Activated CD4-positive, alpha-beta T cell treated with anti-CD3 and anti-CD28 coated beads, Interleukin-10, Interleukin-2, amounts not matched to agents 100 ng/mL and 50 ng/mL, durations not matched to agents 16 hours and 8 hours (primary cell): ENCODE measurements at places on chromosomes 4 and X.
A peak's percentile ranks its signal among the peaks of the same experiment; 100 is the strongest.

- DNase-seq = no peak
These were observed 287.1 kb downstream of the ANK2 start for GRCh38 chr4:113336556-113336955.

DNA sequence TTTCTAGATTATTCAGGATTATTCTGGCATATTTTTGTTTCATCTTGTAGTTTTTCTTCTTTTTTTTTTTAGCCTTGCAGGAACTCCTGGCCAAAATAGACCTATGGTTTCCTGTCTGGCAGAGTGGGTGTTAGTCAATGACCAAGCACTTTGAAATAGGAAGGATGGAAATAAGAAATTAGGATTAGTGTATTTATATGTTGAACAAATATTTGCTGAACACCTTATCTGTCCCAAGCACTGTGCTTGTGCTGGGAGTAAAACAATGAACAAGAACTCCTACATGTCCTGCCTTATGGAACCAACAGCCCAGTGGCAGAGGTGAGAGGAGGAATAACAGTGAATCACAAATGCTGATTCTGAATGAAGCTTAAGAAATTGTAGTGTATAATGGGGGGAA is 4.5 kb downstream of the MMRN1 start:
- DNase-seq = no peak

DNA sequence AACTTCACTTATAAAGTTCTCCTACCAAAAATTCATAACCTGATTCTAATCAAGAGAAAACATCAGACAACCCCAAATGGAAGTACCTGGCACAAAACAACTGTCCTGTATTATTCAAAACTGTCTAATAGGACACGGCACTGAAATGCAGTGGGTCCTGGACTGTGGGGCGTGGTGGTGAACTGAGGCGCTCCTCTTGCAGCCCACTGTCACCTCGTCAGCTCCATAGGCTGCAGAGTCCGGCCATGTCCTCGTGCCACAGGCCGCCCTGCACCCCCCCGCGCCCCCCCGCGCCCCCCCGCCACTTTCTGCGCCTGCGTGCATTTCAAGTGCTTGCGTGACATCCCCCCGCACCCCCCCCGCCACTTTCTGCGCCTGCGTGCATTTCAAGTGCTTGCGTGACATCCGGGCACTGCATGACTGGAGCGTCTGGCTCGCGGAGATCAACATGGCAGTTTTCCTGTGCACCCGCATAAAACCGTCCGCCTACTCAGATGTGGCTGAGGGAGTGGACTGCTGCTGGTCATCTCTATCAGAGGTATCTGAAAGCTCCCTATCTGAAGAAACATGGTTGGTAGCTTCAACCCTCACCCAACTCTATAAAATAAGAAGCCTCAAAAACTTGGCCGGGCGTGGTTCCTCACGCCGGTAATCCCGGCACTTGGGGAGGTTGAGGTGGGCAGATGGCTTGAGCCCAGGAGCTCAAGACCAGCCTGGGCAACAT is 28.8 kb downstream of the ATXN3L start:
- DNase-seq = no peak

DNA sequence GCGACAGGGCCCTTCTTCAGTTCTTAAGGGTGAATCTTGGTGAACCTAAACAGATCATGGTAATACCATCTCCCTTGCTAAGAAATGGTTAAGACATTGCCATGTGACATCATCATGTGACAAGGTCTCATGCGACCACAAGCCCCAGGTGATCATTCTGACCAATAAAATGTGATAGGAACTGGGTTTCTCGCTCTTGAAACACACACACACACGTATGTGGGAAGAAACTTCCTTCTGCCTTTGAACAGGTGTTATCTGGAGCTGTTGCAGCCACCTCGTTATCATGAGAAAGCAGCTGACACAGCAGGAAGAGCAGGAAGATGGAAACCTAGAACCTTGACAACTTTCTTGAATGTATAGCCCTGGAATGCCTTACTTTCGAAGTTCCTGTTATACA is 10.2 kb downstream of the SOD3 start:
- no peak for DNase-seq

DNA sequence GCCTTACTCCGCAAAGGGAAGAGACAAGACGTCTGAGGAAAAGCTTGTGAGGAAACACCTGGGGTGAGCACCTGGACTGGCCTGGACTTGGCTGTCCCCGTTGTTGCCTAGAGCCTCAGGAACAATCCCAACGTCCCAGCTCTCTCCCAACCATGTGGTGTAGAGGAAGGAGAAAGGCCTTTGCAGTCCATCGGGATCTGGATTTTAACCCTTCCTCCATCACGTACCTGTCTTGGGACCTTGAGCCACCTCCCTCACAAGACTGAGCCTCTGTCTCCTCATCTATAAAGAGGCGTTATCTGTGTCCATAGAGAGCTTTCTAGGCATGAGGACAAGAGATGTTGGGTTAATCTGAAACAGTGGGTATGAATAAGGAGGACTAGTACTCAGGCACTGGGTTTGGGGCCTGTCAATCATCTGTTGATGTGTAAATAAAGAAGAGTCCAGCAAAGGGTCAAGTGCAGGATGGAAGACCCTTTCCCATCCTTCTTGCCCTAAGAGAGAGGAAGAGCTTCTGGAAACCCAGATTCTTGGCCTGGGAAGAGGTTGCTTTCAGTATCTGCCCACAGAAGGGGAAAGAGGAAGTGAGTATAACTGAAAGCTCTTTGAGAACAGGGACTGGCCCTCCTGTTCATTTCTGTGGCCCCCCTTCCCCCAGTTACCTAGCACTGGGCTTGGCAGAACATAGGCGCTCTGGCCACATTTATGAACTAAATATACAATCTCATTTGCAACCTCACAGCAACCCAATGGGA is 137.1 kb downstream of the PJA1 start:
- DNase-seq = no peak

- DNase-seq = no peak
These were observed 24.1 kb upstream of the PI4K2B start for GRCh38 chr4:25209702-25210101.

DNA sequence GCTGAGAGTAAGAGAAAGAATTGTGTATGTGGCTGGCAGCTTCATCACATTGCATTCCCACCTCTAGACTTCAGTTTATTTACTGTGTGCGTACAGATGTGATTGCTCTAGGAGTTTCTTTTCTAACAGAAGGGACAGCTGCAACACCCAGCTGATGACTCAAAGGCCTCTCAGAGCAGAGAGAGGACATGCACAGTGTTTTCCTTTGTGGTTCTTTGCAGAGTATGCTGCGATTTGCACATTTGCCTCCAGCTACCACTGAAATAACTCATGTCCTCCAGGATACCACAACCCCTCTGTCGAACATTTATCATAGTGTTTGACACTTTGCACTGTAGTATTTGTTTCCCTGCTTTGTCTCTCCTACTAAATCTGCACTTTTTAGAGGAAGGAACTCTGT is 294.1 kb downstream of the STIM2 start:
- peak; percentile 2 for DNase-seq

DNA sequence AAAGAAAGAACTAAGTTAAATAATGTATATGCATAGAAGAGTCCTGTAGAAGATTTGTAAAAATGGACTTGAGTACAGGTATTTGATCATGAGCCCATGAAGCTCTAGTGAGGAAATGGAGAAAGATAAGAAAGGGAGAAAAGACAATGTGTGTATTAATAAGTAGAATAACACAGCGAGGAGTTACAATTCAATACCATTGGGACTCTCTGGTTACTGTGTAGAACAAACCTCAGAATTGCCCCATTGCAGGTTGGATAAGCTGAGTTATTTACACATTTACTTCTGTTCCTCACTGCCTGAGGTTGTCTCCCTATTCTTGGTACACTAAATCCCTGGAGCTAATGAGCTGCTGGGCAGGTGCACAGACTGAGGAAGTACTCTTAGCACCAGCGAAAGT is 33.3 kb downstream of the BANK1 start:
- DNase-seq = no peak

DNA sequence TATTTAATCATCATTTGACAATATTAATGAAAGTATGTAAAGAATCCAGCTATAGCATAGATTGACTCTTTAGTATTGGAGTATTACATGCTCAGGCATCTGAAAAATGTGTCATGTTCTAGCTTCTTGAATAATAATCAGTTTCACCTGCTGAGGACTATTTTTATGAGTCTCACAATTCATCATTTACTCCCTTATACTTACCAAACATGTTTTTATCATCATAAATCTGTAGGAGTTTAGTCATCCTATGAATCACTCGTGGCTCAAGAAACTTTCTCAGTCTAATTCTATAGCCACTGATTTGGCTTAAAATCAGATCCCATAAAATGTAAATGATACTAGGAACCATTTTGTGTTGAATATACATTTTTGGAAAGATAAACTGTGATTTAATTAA is 1616.1 kb downstream of the C4orf33 start:
- no peak for DNase-seq

DNA sequence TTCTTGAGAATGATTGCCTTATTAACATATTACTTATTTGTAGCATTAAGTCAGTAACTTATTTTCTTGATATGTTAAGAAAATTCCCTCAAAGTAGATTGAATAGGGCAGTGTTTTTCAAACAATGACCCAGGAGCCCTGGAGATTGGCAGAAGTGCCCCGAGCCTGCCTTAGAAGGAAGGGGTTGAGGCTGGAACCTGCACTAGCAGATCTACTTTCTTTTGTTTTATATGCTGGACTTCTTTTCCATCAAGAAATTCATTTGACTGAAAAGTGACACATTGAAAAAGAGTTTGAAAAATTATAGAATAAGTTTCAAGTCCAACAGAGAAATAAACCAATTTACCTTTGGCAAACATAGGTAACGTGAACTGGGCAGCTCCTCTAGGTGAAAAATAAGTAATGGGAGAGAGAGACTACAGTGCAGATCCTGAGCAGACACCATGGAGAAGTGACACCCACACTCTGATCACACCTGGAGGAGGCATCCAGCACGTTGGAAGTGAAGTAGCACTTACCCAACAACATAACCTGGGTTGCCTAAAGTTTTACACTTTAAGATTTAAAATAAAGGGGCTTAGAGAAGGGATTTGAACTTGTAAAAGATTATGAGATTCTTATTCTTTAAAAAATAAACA is 18.6 kb downstream of the ARSJ start:
- no peak for DNase-seq
